Naive thymus-derived CD8-positive, alpha-beta T cell (primary cell): ENCODE measurements at places on chromosomes 1 and 21. TPM values are rescaled to one million over a fixed set of nuclear protein-coding genes. Genes with fewer than 3 reads are reported as not detected.

GRCh38 chr1:12035312-12035711, 16.0 kb downstream of the MIIP start:
- H3K4me1 ChIP-seq: no peaks in the 10 kb centered on the region
- H3K36me3 ChIP-seq: no peaks in the 10 kb centered on the region
- no peak for DNase-seq
- peaks cover 2% of the 10 kb centered on the region for H3K27me3 ChIP-seq

DNA sequence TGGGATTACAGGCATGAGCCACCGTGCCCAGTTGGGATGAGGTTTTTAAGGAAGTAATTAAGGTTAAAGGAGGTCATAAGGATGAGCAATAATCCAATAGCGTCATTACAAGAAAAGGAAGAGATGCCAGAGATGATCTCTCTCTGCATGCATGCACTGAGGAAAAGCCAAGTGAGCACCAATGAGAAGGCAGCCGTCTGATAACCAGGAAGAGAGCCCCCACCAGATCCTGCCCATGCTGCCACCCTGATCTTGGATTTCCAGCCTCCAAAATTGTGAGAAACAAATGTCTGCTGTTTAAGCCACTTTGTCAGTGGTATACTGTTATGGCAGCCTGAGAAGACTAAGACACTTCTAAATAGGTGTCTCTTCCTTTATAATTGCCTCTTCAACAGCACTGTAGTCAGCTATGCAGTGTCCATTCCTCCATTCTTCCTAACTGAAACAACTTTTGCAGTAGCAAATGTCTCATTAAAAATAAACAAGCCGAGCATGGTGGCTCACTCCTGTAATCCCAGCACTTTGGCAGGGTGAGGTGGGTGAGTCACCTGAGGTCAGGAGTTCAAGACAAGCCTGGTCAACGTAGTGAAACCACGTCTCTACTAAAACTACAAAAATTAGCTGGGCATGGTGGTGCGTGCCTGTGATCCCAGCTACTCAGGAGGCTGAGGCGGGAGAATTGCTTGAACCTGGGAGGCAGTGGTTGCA, 216.2 kb upstream of the RUNX1 start:
- H3K27ac ChIP-seq: no peak overlapping the region
- H3K27me3 ChIP-seq: no peaks in the 10 kb centered on the region
- peaks cover 5% of the 10 kb centered on the region for H3K4me1 ChIP-seq
- DNase-seq: no peak
- peaks cover 2% of the 10 kb centered on the region for H3K36me3 ChIP-seq

GRCh38 chr1:162732566-162733335, 57.8 kb upstream of the HSD17B7 start:
- H3K27me3 ChIP-seq: peaks cover 6% of the 10 kb centered on the region
- H3K27ac ChIP-seq: no peak overlapping the region
- no peak for DNase-seq
- no peak overlapping the region for H3K4me3 ChIP-seq

The INPP5B gene
- 46.7 TPM for total RNA-seq

The NID1 gene
- total RNA-seq: 0.08 TPM

- DNase-seq: no peak
- peaks cover 11% of the 10 kb centered on the region for H3K27me3 ChIP-seq
- no peaks in the 10 kb centered on the region for H3K4me1 ChIP-seq
- H3K4me3 ChIP-seq: no peak overlapping the region
- H3K36me3 ChIP-seq: no peaks in the 10 kb centered on the region
Observed at GRCh38 chr1:232182236-232182635, 447.7 kb downstream of the SIPA1L2 start.

DNA sequence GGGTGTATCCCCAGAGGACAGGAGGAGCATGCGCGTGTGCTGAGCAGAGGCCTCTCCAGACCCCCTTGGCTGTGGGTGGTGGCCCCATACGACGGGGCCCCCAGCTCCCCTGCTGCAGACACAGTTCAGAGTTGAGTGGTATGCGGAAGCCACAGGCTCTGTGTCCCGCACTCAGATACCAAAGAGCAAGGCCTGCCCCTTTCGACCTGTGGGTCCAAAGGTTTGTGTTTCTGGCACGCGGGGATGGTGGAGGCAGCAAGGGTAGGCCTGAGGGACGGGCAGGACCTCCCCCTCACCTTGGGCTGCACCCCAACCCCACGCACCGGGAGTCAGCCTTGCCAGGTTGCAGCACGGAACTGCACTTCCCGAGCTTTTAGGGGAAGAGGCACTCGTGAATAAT, at the start of gene KCNAB2:
Gene KCNAB2, plus strand, starts transcription at position 328 of the 400 bp plus-strand sequence. CDS start 5,649 bp downstream, outside the sequence.
- peaks cover 8% of the 10 kb centered on the region for H3K4me1 ChIP-seq
- no peak within 1 kb of the TSS for H3K27ac ChIP-seq
- H3K4me3 ChIP-seq: no peak within 1 kb of the TSS
- no peak for DNase-seq
- H3K36me3 ChIP-seq: peaks cover 62% of the 10 kb centered on the region

The TMEM240 gene
- 3.4 TPM for total RNA-seq

DNA sequence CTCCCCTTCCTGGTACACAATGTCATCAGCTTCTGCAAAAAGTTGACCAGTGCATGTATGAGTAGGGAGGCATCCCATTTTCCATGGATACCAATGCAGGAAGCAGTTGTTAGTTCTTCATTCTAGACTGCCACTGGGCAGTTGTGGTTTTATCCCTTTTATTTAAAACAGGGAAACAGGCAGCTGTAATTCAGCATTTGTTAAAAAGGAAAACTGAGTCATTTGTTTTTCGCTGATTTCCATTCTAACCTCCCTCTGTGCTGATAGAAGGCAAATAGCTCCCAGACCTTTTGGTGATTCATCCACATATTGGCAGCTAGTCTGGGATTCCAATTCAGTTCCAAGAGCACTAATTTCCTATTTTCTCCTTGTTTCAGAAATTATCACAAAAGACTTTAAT, 21.1 kb upstream of the ABCA4 start:
- H3K4me1 ChIP-seq: no peaks in the 10 kb centered on the region
- DNase-seq: no peak
- H3K36me3 ChIP-seq: no peaks in the 10 kb centered on the region

The GPR25 gene
- not detected for total RNA-seq

DNA sequence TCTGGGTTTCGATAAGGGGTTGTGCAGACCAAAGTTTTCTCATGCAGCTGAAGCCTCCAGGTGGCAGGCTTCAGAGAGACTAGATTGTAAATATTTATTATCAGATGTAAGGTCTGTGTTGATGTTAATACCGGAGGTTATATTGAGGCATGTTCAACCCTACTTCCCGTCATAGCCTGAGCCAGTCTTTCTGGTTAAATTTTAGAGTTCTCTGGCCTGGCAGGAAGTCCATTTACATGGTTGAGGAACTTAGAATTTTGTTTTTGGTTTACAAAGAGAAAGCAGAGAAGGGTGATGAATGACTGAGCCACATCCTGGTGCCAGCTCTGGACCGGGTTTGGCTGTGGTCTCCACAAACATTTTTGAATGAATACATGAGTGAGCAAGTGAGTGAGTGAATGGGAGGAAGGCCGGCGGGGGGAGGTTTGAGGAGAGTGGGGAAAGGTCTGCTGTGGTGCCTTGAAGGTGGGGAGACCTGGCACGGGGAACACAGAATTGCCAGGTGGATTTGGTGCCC, 218.5 kb downstream of the DISC1 start:
- H3K27ac ChIP-seq: peak overlapping the region; percentile 58
- H3K4me3 ChIP-seq: no peak overlapping the region
- peaks cover 23% of the 10 kb centered on the region for H3K4me1 ChIP-seq
- H3K27me3 ChIP-seq: no peaks in the 10 kb centered on the region

The HIVEP3 gene
- 6.3 TPM for total RNA-seq

- DNase-seq: no peak
- no peak overlapping the region for H3K4me3 ChIP-seq
- no peak overlapping the region for H3K27ac ChIP-seq
- H3K36me3 ChIP-seq: no peaks in the 10 kb centered on the region
Observed at GRCh38 chr1:7101187-7101586, 315.9 kb downstream of the CAMTA1 start.

GRCh38 chr1:88730995-88731394, 46.9 kb downstream of the PKN2 start:
- peaks cover 28% of the 10 kb centered on the region for H3K36me3 ChIP-seq
- peaks cover 44% of the 10 kb centered on the region for H3K4me1 ChIP-seq
- no peak overlapping the region for H3K27ac ChIP-seq
- H3K27me3 ChIP-seq: no peaks in the 10 kb centered on the region

The SYT11 gene
- 4.0 TPM for total RNA-seq

DNA sequence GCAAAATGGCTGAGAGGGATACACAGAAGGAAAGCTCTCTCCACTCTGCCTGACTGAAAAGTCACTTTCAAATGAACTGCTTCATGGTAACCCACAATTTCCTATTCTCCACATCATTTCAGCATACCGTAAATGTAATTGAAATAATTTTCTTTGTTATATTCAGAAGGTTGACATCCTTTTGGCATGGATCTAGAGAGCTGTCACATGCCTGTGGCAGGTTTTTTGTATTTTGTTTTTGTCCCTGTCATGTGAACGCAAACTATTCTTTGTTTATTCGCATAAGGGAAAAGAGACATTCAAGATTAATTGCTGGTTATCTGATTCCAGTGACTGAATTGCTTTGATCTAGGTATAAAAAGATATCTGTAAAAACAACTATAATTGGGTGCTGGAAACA, 1808.1 kb downstream of the NCAM2 start:
- H3K27ac ChIP-seq: no peak overlapping the region
- H3K27me3 ChIP-seq: no peaks in the 10 kb centered on the region
- H3K36me3 ChIP-seq: no peaks in the 10 kb centered on the region
- H3K4me3 ChIP-seq: no peak overlapping the region
- DNase-seq: no peak

DNA sequence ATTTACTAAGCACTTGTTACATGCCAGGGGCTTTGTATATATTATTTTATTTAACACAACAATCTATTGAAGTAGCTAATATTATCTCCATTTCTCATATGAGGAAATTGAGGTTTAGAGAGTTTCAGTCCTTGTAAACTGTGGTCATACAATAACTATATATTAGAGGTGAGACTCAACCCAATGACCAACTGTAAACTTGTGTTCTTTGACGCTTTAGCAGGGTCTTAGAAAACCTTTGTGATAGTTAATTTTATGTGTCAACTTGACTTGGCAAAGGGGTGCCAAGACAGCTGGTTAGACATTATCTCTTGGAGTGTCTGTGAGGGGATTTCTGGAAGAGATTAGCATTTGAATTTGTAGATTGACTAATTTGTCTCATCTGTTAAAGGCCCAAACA, 252.4 kb upstream of the B3GALT2 start:
- H3K4me3 ChIP-seq: no peak overlapping the region
- H3K27ac ChIP-seq: no peak overlapping the region
- no peak for DNase-seq
- no peaks in the 10 kb centered on the region for H3K27me3 ChIP-seq
- H3K4me1 ChIP-seq: peaks cover 11% of the 10 kb centered on the region
- peaks cover 26% of the 10 kb centered on the region for H3K36me3 ChIP-seq

GRCh38 chr1:169568497-169568896, 17.8 kb downstream of the F5 start:
- no peak overlapping the region for H3K4me3 ChIP-seq
- H3K4me1 ChIP-seq: no peaks in the 10 kb centered on the region
- H3K27ac ChIP-seq: no peak overlapping the region
- H3K36me3 ChIP-seq: no peaks in the 10 kb centered on the region

The ALPL gene
- total RNA-seq: not detected

The AP4B1 gene
- total RNA-seq: 75.2 TPM

The MRPL39 gene
- 21.8 TPM for total RNA-seq

DNA sequence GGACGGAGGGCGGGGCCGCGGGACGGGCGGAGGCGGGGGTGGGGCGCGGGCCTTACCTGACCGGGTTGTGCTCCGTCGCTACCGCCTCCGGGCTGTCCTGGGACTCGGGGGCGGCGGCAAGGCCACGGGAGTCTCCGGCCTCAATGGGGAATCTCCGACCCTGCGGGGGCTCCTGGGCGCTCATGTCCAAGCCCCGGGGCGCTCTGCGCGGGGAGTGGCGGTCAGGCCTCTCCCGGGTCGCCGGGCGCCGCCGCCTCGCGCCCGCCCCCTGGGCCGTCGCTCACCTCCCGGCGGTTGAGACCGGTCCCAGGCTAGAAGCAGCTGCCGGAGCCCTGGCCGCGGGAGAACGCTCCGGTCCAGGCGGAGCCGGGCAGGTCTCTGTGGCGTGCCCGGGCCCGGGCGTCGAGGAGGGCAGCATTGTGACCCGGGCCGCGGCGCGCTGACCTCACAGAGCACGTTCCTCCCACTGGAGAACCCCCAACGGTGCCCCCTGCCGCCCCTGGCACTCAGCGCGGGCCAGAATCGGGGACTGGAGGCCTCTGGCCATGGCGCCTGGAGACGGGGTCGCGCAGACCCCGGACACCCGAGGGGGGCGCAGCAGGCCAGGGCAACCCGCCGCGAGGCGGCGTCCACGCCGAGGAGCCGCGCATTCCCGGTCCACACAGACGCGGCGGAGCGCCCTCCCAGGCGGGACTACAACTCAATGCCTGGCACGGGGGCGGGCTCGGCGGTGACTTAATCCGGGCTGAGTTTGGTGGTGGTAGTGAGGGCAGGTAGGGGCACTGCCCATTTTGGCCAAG, 411 bp downstream of the FAM229A start:
- no peaks in the 10 kb centered on the region for H3K27me3 ChIP-seq
- peaks cover 27% of the 10 kb centered on the region for H3K4me1 ChIP-seq
- DNase-seq: peak; percentile 29
- no peaks in the 10 kb centered on the region for H3K36me3 ChIP-seq
- H3K27ac ChIP-seq: no peak overlapping the region

GRCh38 chr1:7207875-7208646, 422.8 kb downstream of the CAMTA1 start:
- DNase-seq: no peak
- peaks cover 33% of the 10 kb centered on the region for H3K27me3 ChIP-seq
- no peaks in the 10 kb centered on the region for H3K4me1 ChIP-seq
- H3K4me3 ChIP-seq: no peak overlapping the region
- no peak overlapping the region for H3K27ac ChIP-seq
- H3K36me3 ChIP-seq: peaks cover 1% of the 10 kb centered on the region

The ZNF593OS gene
- not detected for total RNA-seq

DNA sequence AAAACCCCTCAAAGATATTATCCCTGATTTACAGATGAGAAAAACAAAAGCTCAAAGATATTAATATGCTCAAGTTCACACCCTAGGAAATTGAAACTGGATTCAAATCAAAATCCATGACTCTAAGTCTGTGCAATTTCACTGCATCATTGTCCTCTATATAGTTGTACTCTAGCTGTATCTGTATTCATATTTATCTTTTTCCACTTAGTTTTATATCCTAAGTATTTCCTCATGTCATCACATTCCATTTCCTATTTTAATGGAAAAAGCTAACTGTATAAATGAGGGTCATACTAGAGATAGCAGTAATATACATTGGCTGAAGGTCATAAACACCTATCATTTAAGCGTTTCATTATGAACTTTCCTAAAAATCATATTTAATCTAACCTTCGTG, 42.2 kb upstream of the RALGPS2 start:
- H3K27me3 ChIP-seq: peaks cover 7% of the 10 kb centered on the region
- no peak overlapping the region for H3K27ac ChIP-seq
- no peak overlapping the region for H3K4me3 ChIP-seq
- H3K36me3 ChIP-seq: no peaks in the 10 kb centered on the region
- H3K4me1 ChIP-seq: peaks cover 21% of the 10 kb centered on the region
